HepG2 (cell line): ENCODE measurements at places on chromosomes 11 and 22. TPM values are rescaled to one million over a fixed set of nuclear protein-coding genes. Genes with fewer than 3 reads are reported as not detected.

GRCh38 chr22:25067851-25068421 lies 115.4 kb downstream of the KIAA1671 start:
- DNase-seq = no peak

DNA sequence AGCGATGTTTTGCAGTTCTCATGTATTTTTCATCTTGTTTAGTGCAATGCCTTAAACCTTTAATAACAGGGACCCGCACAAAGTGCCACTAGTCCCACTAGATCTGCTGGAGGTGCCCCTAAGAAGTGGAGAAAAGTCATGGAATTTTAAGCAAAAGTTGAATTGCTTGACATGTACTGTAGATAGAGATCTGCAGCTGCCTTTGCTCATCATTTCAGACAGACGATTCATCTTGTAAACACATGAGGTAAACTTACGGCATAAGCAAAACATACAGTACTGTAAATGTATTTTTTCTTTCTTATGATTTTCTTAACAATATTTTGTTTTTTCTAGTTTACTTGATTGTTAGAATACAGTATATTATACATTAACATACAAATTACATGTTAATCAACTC lies 295.6 kb downstream of the CASP12 start:
- no peak for DNase-seq

DRG1 gene
- 94.8 and 98.8 TPM in 2 replicates for total RNA-seq

DNA sequence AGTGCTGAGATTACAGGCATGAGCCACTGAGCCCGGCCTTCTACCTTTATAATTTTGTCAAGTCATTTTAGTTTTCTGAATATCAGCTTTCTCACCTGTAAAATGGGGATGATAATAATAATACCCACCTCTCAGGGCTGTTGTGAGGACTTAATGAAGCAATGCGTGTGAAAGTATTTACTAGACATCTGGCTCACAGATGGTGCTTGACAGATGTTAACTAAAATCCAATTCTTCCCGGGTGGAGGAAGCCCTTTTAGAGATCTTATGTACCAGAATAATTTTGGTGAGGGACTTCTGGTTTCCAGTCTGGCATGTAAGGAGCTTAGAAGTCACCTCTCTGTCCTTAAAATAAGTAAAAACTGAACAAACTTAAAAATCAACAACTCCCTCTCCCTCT lies 43.7 kb upstream of the NUP160 start:
- DNase-seq = no peak

DNA sequence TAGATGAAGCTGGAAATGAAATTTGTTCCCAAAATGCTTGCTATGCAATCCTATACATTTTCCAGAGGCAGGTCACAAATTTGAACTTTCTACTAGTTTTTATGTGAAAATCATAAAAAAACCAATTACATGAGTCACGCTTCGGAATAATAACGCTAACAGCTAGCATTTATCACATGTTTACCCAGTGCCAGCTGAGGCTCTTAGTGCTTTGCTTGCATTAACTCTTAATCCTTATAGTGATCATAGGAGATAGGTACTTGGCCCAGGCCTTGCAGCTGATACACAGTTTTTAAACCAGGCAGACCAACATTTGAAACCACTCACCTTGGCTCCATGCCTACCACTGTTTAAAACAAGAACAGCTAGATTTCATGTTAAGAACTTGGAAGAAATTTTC lies 131.8 kb upstream of the RAG2 start:
- no peak for DNase-seq

DNA sequence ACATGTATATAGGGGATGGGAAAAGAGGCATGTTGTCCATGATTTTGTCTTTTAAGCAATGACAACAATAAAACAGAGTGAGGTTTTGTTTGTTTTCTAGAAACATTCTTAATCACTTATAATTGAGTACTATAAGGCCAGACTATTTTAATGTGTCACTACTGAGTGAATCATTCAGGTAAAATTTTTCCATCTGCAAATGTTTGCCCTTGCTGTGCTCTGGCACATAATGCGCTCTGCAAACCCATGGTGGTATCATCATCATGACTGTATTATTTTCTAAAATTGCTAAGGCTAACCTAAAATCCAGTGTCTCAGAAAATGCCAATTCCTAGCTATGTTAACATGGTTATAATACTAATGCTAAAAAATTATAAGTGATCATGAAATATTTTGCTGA lies 261.2 kb downstream of the CADM1 start:
- no peak for DNase-seq

MMP13 gene
- not detected in 2 replicates for total RNA-seq

TIRAP gene
- 5.4 and 6.2 TPM in 2 replicates for total RNA-seq

DNA sequence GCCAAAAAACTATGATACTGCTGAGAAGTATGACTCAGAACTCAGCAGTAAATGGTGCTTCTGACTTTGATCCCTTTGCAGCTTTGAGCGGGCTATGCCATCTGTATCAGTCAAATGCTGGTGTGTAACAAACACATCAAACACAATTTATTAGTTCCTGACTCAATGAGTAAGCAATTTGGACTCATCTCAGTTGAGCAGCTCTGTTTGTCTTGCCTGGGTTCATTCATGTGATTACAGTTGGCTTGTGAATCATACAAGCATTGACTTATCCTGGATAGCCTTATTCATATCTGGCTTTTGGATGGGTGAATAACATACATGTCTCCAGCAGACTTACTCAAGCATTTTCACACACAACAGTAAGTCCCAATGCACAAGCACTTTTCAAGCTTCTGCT lies 858.8 kb downstream of the METTL15 start:
- DNase-seq = no peak

DNA sequence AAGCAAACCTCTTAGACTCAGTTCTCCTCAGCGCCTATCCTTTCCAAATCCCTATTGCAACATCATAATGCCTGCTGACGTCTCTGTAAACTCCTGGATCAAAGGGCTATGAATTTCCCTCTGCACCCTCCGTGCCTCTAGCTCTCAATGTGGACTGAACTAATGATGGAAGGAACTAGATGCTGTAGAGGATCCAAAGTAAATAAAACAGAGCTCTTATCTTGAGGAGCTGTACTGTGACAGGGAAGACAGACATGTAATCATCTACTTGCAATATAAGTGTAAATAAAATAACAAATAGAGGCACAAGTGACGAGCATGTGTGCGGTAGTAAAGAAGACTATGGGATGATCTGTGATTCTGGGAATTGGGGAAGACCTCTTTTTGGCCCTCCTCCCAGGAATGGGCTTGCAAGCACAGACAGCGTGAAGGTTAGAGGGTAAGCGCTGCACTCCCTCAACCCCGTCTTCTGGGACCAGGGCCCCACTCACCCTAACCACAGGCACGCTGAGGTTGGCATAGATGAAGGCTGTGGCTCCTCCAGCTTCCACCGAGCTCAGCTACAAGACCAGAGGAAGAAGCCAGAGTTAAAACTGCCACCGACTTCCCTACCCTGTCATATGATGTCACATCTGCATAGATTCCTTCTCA lies 42.2 kb downstream of the P4HA3 start:
- no peak for DNase-seq

PLXNB2 gene
- 19.3 and 32.6 TPM in 2 replicates for total RNA-seq

ZNF214 gene
- 1.9 and 2.6 TPM in 2 replicates for total RNA-seq

- peak; percentile 28 for DNase-seq
These were observed 3.3 kb upstream of the E2F8 start for GRCh38 chr11:19244084-19244483.

- DNase-seq = no peak
These were observed 2.8 kb upstream of the CRACR2B start for GRCh38 chr11:824942-825341.
